SJCRH30 (cell line): ENCODE measurements at places on chromosomes 5 and 9.

- DNase-seq, result no peak
These were observed 4.9 kb downstream of the SLC34A3 start for GRCh38 chr9:137235424-137236237.

- no peak for DNase-seq
These were observed 167.8 kb downstream of the RASEF start for GRCh38 chr9:82894961-82895821.

DNA sequence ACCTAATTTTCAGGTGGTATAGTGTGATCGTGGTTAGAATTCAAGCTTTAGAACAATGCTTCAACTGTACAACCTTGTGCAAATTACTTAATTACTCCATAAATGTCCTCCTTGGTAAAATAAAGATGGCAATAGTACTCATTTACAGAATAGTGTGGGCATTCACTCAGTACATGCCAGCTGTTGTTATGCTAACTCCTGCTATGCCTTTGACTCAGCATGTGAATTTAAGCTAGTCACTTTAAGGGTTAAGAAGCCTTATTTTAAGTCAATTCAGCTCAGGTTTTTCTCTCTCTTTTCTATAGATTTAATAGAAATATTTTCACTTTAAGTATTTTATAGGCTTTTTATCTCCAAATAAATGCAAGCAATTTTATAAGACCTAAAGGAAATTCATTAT lies 335.6 kb upstream of the ITGA1 start:
- DNase-seq, result no peak

- no peak for DNase-seq
These were observed 227.0 kb downstream of the ELAVL2 start for GRCh38 chr9:23598994-23599393.

DNA sequence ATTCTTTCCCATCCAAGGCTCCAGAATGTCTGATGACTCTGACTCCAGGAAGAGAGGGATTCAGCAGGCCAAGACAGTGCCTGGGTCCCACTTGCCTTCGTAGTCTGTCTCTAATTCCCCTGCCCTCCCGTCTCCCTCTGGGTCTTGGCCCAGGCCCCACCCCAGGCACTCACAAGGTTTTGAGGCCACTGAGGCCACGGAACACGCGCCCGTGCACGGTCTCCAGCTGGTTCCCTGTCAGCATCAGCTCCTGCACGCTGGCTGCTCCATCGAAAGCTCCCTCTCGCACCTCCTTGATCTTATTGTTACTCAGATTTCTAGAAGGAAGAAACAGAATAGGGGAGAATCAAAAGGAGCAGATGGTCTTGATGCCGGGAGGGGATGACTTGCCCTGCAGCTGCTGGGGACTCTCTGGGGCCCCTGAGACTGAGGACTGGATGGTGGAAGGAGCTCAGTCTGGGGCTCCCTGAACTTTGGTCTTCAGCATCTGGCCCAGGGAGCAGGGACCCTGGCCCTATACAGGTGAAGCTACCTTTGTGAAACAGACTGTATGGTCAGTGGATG lies 174.6 kb upstream of the PANK3 start:
- no peak for DNase-seq

DNA sequence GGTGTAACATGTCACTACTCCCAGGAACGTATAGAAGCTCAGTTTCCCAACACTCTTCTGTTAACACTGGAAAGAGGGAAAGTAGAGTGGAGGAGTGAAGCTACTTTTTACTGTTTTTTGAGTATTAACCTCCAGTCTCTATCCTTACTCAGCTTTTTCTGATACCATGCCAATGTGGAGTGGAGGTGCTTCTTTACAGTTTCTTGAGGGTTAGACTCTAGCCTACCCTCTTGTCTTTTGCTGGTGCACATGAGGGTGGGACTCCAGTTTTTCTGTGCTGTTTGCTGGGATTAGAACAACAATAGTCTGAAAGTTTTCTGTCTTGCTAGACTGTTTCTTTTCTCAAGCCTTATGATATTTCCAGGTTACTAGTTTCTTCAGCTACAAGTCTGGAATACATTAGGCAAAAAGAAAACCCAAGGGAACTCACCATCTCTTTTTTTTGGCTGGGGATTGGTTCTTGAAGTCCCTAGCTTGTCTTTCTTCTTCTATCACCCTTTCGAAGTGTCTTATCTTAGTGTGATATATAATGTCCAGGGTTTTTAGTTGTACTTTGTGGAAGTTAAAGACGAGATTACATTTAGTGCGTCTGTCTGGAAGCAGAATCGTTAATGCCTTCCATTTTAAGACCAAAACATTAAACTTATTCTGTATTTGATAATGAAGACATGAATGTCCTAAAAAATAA lies 35.9 kb downstream of the PRR16 start:
- no peak for DNase-seq

DNA sequence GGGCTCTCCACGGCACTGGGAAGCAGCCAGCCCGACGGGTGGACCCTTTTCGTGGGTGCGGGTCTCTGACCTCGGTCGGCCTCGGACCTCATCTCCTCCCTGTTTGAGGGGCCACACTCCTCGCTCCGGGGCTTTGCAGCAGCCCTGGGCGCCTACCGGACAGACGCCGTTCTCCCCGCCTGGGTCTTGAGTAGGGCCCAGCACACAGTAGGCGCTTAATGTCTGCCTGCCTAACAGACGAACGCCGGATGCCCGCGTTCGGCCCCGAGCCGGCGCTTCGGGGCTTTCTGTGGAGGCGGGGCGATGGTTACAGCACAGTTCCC lies 842 bp upstream of the GTF3C5 start:
- no peak for DNase-seq

GRCh38 chr9:19689328-19690101 lies 99.3 kb downstream of the SLC24A2 start:
- DNase-seq, result no peak

- DNase-seq, result no peak
These were observed 442.2 kb upstream of the MPDZ start for GRCh38 chr9:13721481-13722235.

DNA sequence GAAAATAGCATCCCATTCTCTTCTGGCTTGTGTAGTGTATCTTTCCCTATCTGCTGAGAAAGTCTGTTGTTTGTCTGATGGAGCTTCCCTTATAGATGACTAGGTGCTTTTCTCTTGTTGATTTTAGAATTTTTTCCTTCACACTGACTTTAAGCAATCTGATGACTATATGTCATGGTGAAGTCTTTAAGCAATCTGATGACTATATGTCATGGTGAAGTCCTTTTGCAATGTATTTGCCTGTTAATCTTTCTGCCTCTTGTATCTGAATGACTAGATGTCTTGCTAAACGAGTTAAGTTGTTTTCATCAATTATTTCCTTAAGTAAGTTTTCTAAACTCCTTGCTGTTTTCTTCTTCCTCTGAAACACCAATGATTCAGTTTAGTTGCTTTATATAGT lies 80.5 kb downstream of the RNF130 start:
- no peak for DNase-seq

GRCh38 chr5:33153831-33154230 lies 286.9 kb upstream of the TARS1 start:
- no peak for DNase-seq

GRCh38 chr9:108897324-108898096 lies 35.4 kb downstream of the ACTL7A start:
- DNase-seq, result no peak

DNA sequence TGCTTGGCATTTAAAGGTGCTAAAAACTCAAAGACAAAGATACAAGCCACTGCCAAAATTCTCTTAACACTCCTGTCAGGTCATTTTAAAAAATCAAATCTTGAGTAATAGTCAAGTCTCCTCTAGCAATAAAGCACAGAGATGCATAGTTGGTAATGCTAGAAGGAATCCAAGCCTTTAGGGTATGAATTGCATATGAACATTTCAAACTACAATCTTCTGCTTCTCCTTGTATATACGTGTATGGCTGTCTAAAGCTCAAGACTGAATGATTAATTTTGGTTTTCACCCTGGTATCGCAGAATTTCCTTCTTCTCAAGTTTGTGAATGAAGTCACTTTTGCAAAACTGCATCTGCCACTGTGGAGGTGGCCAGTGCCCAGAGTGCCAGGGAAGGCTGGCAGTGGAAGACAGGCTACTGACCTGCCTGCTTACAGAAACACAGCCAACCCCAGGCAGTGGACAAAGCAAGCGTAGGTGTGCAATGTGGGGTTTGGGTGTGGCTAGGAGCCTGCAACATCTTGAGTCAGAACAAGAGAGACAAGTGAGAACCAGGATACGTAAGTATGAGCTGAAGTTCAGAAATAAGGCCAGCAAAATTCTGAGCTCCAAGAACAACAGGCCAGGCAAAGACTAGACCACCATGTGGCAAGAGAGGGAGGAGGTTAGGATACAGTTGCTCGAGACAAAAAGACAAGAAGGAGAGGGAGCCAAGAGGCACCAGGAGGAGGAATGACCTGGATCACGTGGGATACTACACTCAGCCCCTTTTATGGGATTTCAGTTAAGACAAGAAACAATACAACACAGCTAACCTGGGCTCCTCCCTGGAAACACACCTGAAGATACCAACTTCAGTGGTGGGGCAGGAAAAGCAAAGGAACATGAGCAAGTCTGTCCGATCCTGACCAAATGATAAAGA lies 22.6 kb downstream of the MYO10 start:
- DNase-seq, result no peak

DNA sequence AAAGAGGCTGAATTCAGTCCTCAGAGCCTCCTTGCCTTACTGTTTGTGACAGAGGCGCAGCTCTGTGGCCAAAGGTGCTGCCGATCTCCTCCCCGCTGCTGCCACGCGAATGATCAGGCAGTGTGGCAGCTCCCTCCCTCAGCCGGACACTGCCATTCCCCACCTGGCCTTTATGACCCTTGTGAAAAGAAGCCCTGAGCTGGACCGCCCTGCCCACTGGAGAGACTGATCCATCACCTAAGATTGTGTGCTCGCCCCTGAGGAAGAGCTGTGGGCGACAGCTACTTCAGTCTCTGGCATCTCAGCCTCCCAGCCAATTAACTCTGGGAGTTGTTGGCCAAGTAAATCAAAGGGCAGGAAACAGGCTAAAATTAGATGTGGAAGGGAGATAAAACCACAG lies 90.9 kb downstream of the CARTPT start:
- DNase-seq, result no peak

DNA sequence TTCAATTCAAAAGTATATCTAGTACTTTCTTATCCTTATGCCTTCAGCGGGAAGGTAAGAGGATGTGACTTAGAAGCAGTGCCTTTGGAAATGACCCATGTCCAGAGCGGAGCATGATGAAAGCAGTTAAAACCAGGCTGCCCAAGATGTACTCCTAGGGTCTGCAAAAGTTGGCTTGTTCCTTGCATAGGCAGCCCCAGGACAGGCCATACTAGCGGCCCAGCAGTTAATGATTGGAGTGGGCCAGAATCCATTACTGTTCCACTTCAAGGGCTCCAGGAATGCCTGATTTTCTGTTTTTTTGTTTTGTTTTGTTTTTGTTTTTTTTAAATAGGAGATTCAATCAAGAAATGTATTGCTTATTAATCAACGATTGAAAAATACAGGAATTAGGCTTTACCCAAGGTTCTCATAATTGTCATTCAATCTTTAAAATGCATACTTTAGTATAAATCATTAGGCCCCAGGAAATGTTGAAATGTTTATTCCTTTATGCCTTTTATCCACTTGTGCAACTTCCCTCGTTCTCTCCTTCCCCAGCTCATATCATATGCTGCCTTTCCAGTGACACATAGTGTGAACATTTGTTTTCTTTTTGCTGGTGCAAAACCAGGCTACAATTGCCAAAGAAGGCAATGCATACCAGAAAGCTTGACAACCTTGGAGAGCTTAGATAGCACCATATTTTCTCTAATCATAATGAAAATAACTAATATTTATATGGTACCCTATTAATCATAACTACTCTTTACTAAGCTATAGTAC lies 190.8 kb downstream of the ARHGEF28 start:
- DNase-seq, result no peak

DNA sequence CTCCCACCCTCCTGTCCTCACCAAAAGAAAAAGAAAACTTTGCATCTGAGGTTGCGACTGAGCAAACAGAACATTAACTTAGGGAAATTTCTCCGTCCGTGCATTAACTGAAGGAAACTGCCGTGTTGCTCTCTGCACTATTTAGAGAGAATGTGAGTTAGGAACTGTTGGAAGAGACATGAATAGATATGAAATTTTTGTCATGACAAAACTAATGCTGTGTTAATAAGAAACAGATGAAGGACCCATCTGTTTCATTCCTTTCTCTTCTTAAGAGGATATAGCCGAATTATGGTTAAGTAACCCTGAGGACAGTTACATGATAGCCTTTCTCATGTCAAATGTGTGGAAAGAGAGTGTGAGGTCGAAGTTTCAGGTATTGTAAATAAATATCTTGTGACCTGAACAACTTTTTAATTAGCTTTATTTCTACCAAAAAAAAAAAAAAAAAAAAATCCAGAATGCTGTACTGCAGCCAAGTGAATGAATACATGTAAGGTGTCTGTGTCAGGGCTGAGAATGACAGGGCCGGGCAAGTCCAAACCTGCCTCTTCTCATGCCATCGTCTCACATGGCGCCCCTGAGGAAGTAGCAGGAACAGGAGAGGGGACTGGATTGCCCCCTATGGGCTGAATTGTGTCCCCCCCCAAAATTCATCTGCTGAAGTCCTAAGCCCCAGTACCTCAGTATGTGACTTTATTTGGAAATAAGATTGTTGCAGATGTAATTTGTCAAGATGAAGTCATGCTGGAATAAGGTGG lies 35.6 kb upstream of the ANKRD33B start:
- DNase-seq, result peak; percentile 53

GRCh38 chr5:124602925-124603650 lies 143.4 kb downstream of the ZNF608 start:
- no peak for DNase-seq

DNA sequence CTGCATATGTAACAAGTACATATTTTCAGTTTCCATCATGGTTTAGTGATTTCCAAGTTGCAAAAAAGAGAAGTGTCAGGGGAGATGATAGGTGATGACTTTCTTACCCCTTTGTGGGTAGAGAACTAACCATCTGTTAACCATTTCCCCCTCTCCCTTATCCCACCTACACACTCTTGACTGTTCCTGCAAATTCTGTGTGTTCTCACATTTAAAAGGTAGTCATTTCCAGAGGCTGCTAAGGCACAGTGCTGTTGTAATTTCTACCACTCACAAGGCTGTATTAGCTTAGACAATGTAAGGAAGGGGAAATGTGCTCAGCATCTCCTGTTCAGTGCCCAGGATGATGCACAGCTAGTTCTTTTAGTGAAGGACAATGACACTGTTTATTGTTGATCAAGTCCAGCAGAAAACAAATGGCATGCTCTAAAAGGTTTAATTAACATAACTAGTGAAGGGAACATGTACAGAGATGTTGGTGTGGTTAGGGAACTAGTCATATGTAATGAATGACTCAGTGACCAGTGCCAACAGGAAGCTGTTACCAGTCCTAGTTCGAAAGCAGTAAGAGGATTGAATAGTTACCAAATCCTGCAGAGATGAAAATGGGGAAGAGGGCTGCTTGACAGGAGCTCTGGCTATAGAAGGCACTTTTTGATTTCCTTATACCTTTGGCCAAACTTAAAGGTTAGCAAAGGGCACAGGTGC lies 165.1 kb downstream of the PLK2 start:
- no peak for DNase-seq

GRCh38 chr9:134243778-134244467 lies 79.6 kb upstream of the RNU6ATAC start:
- DNase-seq, result no peak

DNA sequence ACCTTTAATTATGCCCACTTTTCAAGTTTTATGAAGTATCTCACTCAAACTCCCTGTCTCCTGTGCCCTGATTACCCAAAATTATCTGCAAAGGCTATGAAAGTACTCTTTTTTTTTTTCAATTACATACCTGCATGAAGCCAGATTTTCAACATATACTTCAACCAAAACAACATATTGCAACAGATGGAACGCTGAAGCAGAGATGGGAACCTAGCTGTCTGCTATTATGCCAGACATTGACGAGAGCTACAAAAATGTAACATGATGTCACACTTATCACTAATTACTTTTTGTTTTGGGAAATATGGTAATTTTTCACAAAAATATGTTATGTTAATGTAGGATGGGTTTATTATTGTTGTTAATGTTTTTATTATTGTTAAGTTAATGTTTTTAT lies 86.5 kb upstream of the SLC1A3 start:
- no peak for DNase-seq
